Esophagus mucosa (tissue), 1 donor: ENCODE measurements at places on chromosomes 3 and 15. TPM values are rescaled to one million over a fixed set of nuclear protein-coding genes. Genes with fewer than 3 reads are reported as not detected.

C15orf39 gene
- 23.1 TPM for total RNA-seq

CPB1 gene
- total RNA-seq, result not detected

LRRC31 gene
- not detected for total RNA-seq

SPSB4 gene
- not detected for total RNA-seq

SMAD6 gene
- 1.2 TPM for total RNA-seq

DUOXA1 gene
- 131 TPM for total RNA-seq

LRTM1 gene
- total RNA-seq, result not detected
